Stimulated activated CD8-positive, alpha-beta memory T cell treated with anti-CD3 and anti-CD28 coated beads, Interleukin-4, amount 100 ng/mL, for 4 hours (primary cell): ENCODE measurements at places on chromosomes 7 and 10.

- no peak for DNase-seq
Observed at GRCh38 chr10:63720676-63721075, 199.5 kb downstream of the REEP3 start.

- DNase-seq, result no peak
Observed at GRCh38 chr7:65962033-65962432, 20.0 kb downstream of the GUSB start.

DNA sequence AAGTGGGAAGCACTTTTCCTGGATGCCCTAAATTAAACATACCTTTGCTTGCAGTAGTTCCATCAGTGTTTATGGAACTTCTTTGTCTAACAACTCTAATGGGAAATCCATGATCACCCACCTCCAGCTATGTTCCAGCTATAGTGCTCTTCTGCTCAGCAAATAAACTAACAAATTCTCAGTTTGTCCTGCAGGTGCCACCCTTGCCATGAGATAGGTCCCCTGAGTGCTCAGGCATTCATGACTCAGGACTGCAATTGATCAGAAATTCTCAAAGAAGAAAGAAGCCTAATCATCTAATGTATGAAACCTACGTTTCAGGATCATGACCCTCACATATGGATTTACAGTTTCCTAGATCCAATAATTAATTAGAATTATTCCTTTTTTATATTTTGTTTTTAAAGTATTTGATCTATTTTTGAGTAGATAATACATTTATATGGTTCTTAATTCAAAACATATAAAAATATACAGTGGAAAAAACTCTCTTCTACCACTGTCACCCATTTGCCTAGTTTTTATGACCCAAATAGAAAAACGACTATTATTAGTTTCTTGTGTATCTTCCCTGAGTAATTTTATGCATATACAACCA, 48.7 kb upstream of the DYNC1I1 start:
- DNase-seq, result no peak

GRCh38 chr7:33534833-33535232, 370.5 kb upstream of the BMPER start:
- no peak for DNase-seq

GRCh38 chr10:80515941-80516340, 21.8 kb upstream of the SH2D4B start:
- DNase-seq, result no peak

GRCh38 chr7:903921-904755, 27.8 kb downstream of the GET4 start:
- DNase-seq, result no peak

- DNase-seq, result no peak
Observed at GRCh38 chr7:48132792-48133191, 38.5 kb upstream of the ABCA13 start.

DNA sequence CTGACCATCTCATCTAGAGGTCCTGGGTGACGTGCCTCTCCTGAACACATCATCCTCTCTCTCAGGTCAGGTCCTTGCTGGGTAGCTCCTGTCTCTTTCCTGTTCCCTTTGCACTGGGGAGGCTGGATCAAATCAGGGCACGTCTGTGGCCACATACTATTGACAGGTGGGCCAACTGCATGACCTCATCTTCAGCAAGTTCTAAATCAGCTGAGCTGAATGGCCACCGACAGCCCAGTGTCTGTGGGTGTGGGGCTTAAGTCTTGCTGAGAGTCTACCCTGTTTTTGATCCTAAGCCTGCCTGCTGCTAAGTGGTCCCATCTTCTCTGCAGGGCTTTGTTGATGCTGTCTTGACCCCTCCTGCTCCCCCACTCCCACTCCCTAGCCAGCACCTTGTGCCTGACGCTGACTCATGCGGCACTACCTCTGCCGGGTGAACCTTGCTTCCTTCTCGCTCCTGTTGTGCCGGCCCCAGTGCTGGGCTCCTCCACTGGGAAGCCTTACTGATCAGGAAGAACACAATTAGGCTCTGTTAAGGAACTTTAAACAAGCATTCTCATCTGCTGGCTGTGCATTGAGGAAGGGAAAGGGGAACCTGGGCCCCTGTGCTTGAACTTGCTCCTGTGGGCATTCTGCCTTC, 440.4 kb downstream of the PLXNA4 start:
- no peak for DNase-seq

- no peak for DNase-seq
Observed at GRCh38 chr7:92557808-92558362, 29.3 kb downstream of the RBM48 start.

- no peak for DNase-seq
Observed at GRCh38 chr10:35487336-35488034, 117.7 kb upstream of the GJD4 start.

- no peak for DNase-seq
Observed at GRCh38 chr7:128831994-128832879, 2.0 kb downstream of the FLNC start.

GRCh38 chr7:517774-518629, 1.6 kb downstream of the PDGFA start:
- DNase-seq, result no peak

GRCh38 chr7:100122568-100122967, 3.1 kb downstream of the CNPY4 start:
- no peak for DNase-seq

DNA sequence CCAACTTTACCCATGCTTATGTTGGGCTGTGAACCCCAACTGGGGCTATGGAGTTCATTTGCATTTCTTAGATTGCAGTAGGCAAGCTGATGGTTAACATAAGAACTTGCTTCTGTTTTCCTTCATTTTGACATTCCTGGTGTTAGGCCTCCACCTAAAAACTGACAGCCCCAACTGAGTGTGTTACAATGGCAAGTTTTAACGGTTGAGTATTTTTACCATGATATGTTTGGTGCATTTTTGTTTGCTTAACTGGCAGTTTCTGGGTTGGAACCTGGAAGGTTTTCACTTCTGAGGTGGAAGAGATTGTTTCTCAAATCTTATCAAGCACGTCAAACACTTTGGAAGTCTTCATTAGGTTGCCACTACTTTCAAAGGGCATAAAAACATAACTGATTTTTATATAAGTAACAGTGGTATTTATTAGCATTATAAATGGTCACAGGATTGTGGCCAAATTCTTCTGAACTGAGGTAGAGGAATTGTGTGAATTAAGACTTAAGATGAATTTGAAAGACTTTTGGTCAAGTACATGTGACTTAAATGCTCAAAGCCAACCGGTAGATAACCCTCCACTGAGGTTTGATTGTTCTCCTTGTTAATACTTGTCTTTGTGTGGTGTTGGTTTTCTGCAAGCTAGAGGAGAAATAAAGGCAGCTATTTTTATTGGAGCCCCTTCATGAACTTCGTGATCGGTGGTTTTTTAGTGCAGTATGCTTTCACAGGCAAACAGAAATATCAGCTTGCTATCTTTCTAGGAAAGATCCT, 2.8 kb downstream of the BMI1 start:
- DNase-seq, result no peak

DNA sequence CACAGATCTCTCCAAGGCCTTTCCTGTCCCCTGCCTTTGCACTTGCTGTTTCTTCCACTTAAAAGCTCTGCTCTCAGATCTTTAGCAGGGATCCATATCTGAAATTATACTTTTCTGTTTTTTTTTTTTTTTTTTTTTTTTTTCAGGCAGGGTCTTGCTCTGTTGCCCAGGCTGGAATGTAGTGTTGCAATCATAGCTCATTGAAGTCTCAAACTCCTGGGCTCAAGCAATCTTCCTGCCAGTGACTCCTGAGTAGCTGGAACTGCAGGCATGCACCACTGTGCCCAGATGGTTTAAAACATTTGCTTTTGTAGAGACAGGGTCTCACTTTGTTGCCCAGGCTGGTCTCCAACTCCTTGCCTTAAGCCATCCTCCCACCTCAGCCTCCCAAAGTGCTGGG, 5.0 kb upstream of the TSPAN15 start:
- no peak for DNase-seq

DNA sequence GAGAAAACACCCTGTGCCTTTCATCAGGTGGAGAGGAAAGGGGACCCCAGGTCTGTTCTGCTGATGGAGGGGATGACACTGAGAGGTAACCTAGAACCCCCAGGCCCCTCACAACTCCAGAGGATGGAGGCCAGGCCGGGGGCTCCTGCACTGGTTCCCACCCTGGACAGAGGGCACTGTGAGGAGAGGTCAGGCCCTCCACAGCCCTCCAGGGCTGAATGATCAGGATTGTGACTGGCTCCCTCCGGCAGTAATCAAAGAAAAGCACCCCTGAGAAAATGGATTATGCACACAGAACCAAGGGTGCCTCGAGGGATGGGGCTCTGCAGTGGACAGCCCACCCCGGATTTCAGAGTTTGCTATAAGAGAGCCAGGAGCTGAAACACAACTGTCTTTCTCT, 502.8 kb downstream of the TCERG1L start:
- DNase-seq, result no peak

GRCh38 chr10:35336921-35337823, 863 bp downstream of the CCNY start:
- no peak for DNase-seq

GRCh38 chr10:95561864-95562177, 650 bp upstream of the SORBS1 start:
- no peak for DNase-seq

DNA sequence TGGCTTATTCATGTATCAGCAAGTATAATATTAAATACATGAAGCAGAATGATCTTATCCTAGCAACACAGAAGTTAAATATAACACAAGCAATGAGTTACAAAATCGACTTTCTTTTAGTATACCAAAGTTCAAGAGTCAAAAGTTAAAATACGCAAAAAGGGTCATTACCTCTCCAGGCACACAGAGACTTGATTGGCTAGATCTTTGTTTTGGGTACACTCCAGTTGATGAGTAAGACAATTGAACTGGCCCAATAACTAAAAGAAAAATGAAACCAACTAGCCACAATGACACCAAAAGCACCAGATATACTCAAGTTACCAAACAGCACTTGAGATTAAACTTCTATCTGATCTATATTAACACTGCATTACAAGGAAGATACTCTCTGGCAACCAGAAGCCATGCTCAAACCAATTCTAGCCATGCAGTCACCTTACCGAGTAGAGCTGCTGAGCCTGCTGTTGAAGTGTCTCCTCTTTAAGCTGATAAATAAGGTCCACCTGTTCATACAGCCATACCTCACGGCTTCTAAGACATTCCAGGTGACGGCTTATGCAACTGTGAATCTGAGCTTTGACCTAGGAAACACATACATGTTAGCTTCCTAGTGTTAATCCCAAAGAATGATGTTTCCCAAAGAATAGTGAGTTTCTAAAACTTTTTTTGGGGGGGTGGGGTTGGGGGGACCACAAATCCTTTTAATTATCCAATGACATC, 15.6 kb downstream of the NCOA4 start:
- no peak for DNase-seq

DNA sequence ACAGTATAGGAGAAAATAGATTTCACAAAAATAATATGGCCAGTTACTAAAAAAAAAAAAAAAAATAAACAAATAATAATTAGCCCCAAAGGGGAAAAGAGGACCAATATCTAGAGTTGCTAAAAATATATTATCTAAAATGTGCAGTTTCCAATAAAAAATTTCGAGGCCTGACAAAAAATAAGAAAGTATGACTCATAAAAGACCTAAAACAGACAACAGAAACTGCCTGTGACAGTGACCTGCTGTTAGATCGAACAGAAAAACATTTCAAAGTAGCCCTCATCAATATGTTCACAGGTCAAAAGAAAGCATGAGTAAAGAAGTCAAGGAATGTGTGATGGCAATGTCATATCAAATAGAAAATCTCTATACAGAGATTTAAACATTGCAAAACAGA, 11.8 kb upstream of the TSPAN12 start:
- DNase-seq, result no peak

GRCh38 chr7:69934144-69934903, 336.0 kb downstream of the AUTS2 start:
- DNase-seq, result no peak

DNA sequence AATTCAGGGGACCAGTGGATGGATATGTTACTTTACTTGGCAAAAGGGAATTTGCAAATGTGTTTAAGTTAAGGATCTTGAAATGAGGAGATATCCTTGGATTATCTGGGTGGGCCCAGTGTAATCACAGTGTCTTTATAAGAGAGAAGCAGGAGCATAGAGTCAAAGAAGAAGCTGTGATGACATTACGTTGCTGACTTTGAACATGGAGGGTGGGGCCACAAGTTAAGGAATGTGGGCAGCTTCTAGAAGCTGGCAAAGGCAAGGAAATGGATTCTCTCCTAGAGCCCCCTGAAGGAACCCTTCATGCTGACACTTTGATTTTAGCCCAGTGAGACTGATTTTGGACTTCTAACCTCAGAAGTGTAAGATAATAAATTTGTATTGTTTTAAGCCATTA, 21.8 kb upstream of the SLC26A3 start:
- DNase-seq, result no peak

GRCh38 chr7:152403726-152404125, 32.1 kb downstream of the KMT2C start:
- no peak for DNase-seq

GRCh38 chr7:34675749-34676374, 17.8 kb downstream of the NPSR1 start:
- no peak for DNase-seq

- no peak for DNase-seq
Observed at GRCh38 chr10:42795701-42796100, 13.1 kb downstream of the BMS1 start.

DNA sequence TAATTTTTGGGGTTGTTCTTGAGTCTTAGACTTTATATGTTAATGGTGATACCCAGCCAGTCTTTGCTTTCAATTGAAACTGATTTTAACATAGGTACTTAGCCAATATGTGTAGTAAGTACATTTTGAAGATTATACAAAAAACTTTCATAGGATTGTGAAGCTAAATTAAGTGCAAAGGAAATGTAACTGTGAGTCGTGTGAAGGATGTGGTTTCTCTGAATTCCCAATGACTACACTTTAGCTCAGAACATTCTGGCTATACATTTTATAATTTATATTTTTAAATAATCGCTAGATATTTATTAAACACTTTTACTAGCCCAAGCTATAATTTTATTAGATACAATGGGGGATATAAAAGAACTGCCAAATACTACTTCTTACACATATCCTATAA, 359.3 kb downstream of the PCLO start:
- DNase-seq, result no peak

GRCh38 chr10:659688-660141, 29.8 kb downstream of the DIP2C start:
- no peak for DNase-seq

- DNase-seq, result no peak
Observed at GRCh38 chr7:48497521-48497920, 326.3 kb downstream of the ABCA13 start.

DNA sequence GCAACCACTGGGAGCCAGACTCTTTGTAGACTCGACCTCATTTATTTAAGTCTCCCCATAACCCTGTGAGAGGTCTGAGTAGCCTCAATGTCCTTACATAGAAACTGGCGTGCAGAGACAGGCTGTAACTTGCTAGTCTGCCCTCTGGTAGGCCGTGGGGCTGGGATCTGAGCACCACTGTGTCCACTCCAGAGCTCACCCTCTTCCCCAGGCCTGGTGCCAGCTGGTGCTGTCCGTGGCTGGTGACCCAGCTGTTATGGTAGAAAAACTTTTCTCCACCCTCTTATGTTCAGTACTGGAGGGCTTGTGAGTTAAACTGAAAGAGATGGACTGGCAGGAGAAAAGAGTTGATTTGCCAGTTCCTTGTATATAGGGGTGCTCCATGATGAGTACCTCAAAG, 41.9 kb downstream of the ADAMTS14 start:
- no peak for DNase-seq
